Stimulated activated effector memory CD8-positive, alpha-beta T cell treated with anti-CD3 and anti-CD28 coated beads, Interleukin-12 subunit alpha, Interleukin-12 subunit beta, amount 100 ng/mL, for 72 hours (primary cell): ENCODE measurements at places on chromosomes 1 and 21.

GRCh38 chr1:175390522-175391254, 198.1 kb upstream of the KIAA0040 start:
- no peak for DNase-seq

GRCh38 chr1:225919906-225920305, 4.1 kb downstream of the PYCR2 start:
- no peak for DNase-seq

DNA sequence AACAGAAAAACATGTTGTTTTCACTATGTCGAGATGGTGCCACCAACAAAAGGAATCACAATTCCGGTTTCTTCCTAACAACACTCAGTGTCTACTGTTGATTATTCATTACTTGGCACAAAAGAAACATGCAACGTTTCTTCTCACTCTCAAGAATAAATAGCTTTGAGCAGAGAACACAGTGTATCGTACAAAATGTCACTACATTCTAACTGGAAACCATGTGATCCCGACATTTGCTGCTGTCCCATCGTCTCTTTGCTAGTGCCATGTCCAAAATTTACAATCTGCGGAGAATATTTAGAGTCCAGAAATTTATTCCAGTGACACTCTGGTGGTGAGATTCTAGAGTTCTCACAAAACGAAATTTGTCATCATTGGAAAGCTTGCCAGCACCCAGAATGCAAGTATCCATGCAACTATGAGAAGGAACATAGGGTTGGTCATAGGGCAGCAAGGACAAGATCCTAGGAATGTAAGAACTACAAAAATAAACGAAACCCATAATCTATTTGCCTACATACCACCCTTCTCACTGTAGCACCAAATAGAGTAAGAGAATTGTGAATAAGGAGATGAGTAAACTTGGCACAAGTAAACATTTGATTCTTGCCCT, 505.1 kb downstream of the LTN1 start:
- DNase-seq = no peak

DNA sequence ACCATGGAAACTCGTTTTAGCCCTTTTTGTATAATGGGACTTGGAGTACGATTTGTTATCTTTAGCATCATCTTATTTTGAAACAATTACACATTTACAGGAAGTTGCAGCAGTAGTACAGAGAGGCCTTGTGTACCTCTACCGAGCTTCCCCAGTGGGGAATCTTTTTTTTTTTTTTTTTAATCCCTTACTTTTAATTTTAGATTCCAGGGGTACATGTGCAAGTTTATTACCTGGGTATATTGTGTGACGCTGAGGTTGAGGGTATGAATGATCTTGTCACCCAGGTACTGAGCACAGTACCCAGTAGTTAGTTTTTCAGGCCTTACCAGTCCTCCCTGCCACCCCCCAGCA, 45.9 kb downstream of the HHAT start:
- DNase-seq = no peak

DNA sequence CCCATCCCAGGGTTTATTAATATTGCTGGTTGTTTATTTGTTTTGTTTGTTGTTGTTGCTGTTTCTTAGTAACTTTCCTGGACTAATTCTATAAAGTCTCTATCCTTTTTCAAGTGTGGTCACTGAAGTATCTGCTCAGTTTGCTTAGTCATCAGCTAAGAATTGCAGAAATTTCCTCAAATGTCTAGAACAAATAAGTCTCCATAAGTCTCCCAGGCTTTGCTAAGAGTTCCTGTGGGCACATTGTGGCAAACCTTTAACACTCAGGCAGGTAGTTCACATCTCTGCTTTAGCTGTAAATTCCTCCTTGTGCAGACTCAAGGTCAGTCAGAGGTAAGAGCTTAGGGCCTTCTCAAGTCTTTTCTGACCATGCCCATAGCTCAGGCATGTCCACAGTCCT, 38.9 kb upstream of the C1orf185 start:
- no peak for DNase-seq

- no peak for DNase-seq
These were observed 404.0 kb upstream of the NFIA start for GRCh38 chr1:60678391-60678790.

DNA sequence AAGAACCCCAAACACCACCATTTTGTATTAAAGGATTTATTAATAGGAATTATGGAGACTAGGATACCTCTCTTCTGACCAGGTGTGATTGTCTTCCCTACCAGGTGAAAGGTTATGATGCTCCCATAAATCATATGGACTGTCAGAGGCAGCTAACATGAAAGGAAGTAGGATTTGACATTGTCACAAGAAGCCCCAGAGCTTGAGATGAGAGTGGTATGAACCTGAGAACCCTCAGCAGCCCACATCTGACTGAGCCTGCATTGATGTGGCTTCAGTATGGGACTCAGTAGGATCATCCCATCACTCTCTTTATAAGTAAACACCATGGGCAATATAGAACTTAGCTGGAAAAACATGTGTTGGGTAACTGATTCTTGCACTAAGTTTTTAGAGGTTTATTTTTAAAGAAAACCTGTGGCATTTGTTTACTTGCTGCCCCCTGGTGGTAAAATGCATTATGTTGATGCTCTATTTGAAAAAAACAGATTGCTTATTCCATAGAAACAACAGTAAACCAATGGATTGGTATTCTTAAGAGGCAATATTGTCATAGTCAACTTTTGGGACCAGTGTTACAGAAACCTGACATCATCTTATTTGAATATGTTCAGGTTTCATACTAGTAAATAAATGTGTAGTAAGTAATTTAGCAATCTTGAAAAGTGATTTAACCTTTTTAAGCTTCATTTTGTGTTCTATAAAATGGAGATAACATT, 16.6 kb upstream of the CACYBP start:
- no peak for DNase-seq

- DNase-seq = no peak
These were observed 156.4 kb upstream of the EDN2 start for GRCh38 chr1:41640756-41641474.

DNA sequence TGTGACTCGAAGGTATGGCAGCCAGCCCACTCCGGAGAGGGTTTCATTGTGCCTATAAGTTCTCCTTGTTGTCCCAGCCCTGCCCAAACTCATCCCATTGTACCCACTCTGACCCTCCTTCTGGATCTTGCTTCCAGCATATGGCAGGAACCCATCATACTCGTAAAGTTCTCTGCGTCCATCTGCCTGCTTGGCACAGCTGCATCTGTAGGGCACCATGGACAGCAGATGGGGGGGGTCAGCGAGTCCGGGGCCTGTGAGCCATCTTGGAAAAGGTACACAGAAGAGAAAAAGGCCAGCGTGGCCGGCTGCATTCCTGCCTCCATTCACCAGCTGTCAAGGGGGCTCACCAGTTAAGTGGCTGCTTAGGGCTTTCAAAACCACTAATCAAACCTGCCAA, 94.9 kb upstream of the IGSF21 start:
- DNase-seq = no peak

- DNase-seq = no peak
These were observed 124.9 kb upstream of the IFFO2 start for GRCh38 chr1:19081218-19081893.

GRCh38 chr1:57686306-57686705, 262.4 kb upstream of the DAB1 start:
- no peak for DNase-seq

DNA sequence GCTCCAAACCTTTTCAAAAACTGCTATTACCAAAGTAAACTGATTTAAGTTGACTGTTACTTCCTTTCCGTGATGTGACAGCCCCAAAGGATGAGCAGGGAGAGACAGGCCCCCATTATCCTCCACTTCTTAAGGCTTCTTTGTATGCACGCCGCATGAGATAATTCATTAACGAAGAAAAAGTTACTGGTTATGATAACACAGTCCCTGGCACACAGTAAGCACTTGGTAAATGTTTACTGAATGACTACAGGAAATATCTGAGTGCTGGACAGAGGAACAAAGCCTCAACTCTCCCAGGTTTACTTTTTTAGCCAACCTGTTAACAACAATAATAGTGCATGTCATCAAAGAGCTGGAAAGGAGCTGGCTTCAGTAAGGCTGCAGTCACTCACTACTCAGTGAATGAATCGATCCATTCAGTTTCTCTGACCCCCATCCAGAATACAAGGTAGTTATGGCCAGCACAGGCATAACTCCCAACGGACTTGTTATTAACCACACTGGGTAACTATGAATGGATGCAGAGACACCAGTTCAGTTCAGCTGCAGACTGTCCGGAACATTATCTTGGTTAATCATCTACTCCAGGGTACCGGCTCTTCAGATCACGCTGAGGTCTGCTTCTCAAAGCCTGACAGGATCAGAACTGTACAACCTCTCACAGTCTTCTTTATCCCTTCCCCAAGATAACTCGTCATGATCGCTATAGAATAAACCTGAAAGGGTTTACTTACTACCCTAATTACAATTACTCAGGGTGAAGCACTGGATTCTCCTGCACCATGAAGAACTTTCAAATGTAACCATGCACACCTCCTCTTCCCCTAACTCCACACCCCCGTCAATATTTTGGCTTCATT, 58.3 kb downstream of the TGFBR3 start:
- DNase-seq = no peak

GRCh38 chr1:228851618-228852017, 116.3 kb downstream of the RHOU start:
- DNase-seq = no peak

DNA sequence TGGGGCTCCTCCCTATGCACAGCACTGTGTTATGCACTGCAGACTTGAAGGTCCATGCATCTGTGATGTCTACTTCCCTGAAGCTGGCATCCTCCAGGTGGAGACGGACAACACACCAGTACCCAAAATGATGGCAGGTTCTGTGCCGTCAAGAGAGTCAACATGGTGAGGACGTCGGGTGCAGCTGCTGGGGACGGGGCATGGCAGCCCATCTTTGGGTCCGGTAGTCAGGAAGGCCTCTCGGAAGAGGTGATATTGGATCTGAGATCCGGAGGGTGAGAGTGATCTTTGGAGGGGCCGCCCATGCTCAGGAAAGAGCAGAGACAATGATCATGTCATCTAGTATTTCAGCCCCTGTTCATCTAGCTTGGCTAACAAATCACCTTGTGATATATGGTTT, 104.1 kb downstream of the RIPK4 start:
- DNase-seq = no peak

DNA sequence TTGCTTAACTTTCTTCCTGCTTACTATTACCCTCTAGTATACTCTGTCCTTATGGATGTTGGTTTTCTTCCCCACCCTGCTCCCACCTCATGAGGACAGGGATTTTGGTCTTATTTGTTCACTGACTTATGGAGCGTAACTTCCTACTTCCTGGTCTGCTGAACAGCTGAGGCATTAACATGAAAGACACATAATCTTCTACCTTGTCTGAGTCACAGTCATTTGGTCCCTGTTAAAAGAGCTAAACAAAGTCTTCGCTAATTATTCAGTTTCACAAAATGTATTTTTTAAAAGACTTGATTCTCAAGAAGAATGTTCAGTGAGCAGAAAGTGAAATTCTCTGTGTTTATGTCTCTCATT, 18.5 kb downstream of the RNASEL start:
- no peak for DNase-seq

DNA sequence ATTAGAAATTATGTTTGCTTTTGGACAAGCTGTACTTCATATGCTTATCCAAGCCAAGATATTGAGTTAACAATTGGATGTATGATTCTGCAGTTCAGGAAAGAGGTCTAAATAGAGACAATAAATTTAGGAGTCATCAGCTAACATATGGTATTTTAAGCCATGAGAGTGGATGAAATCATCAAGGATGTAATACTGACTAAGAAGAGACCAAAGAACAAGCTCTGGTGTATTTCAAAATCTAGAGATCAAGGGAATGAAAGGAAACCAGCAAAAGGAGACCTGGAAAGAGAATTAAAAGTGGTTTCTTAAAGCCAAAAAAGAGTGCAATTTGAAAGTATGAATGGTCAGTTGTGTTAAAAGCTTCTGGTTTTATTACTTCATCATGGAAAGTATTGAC, 183.6 kb upstream of the BEND5 start:
- no peak for DNase-seq

DNA sequence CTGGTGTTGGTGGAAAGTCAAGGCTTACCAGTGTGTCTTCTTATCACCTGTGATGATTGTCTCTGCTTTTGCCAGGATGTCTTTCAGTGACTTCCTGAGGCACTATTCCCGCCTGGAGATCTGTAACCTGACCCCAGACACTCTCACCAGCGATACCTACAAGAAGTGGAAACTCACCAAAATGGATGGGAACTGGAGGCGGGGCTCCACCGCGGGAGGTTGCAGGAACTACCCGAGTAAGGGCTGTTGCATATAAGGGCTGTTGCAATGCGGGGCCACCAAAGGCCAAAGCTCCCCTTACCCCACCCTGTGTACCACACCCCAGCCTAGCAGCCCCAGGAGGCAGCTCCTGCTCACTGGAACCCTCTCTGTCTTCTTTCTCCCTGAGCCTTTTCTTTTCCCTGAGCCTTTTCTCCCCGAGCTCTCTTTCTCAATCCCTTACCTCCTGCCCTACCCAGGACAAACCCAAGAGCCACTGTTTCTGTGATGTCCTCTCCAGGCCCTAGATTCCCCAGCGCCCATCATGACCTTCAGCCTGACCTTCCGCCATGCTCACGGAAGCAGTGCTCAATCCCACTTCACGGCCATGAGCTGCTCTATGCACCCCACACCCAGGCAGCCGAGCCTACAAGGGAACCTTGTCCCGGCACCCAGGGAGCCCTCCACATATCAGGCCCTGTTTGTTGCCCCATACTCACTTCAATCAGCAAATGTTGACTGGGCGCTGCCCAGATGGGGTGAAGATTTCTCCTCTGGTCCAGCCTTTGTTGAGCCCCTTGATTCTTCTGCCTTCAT, 40.6 kb downstream of the CAPN2 start:
- DNase-seq = no peak

GRCh38 chr1:30738040-30738714, 14.8 kb upstream of the MATN1 start:
- DNase-seq = no peak

DNA sequence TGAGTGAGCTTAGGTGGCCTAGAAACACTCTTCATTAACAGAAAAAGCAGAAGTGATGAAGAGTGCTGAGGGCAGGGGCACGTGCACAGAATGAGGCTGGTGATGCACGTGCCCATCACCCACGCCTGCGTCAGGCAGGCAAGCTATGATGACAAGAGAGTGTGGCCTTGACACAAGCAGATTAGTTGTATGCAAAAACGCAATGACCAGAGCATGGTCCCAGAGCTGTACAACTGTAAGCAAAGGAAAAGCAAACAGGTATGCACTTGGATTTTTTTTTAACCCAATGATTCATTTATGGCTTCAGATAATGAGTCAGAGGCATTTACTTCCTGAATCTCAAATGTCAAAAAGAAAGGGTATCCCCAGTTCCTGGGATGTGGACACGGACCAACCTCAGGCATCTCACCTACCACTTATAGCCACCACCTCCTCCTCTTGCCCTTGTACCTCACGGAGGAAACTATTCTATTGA, 9.1 kb upstream of the TMEM61 start:
- no peak for DNase-seq
